Esophagus squamous epithelium (tissue), 5 donors: ENCODE measurements at places on chromosomes 4 and X.

- H3K27me3 ChIP-seq: no peaks in the 10 kb centered on the region
- no peaks in the 10 kb centered on the region for H3K36me3 ChIP-seq
- H3K27ac ChIP-seq: peak overlapping the region; percentile 7
- no peak for DNase-seq
These were observed 848 bp upstream of the KCND1 start for GRCh38 chrX:48972220-48973164.

DNA sequence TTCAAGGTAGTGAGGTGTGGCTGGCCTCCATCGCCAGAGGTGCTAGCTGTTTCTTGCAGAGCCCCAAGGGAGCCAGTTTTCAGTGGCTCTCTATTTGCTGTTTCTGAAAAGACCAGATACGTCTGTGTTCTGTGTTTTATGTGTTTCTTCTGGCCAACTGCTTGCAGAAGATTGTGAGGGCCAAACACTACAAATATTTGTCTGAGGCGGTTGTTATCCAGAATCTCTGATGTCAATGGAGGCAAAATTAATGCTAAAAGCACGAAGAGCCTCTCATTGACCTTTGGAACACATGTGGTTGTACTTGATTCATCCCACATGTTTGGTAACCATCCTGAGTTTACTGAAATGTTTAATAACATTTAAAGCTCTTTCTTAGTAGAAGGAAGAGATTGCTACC lies 113.9 kb downstream of the CT47B1 start:
- DNase-seq: no peak
- H3K4me3 ChIP-seq: no peak overlapping the region
- no peaks in the 10 kb centered on the region for H3K4me1 ChIP-seq
- no peaks in the 10 kb centered on the region for H3K36me3 ChIP-seq
- H3K27ac ChIP-seq: no peak overlapping the region

DNA sequence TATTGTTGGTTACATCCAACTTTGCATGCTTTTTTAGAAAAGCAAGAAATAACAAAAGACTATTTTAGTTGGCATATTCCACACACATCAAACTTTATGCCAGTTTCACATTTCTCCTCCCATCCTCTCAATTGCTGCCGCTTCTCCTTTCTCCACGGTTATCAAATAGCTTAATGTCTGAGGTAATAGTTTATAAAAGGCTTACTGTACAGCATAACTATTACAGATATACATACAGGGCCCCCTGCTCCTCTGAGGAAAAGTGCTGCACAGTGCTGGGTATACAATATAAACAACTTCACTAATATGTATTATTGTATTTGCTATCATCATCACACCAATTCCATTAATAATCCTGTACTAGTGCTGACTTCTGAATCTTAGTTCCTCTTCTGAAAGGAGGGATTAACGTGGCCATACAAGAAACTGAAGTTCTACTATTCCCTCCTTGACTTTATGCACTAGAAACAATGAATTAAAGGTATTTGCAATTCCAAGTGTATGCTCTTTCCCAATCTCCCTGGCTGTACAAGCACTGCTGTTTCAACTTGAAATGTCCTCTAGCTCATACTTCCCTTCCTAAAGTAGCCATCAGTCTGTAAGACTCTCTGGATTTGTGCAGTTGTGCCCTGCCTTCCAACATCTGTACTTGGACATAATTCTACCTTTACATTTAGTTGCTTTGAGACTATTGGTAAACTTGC lies 2.5 kb downstream of the CCNI start:
- peak overlapping the region; percentile 100 for H3K27ac ChIP-seq
- H3K4me1 ChIP-seq: peaks cover 80% of the 10 kb centered on the region
- H3K27me3 ChIP-seq: no peaks in the 10 kb centered on the region
- peaks cover 6% of the 10 kb centered on the region for H3K36me3 ChIP-seq
- H3K4me3 ChIP-seq: peak overlapping the region; percentile 96

DNA sequence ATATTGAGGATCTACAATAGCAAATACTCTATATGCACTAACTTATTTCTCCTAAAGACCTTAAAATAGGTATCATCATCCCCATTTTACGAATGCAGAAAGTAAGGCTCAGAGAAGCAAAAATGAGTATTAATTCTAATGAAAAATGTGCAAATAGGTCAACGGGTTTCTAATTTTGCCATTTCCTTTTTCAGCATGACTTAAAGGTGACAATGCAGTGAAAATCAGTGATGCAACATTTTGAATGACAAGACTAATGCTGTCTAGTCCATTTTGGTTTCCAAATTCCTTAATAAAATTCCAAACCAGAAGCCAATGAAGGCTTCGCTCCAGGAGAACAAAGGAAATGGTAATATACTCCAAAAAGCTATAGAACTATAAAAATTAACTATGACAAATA lies 37.0 kb upstream of the IBSP start:
- H3K27ac ChIP-seq: no peak overlapping the region
- no peaks in the 10 kb centered on the region for H3K27me3 ChIP-seq
- H3K4me3 ChIP-seq: no peak overlapping the region
- no peaks in the 10 kb centered on the region for H3K4me1 ChIP-seq
- no peaks in the 10 kb centered on the region for H3K36me3 ChIP-seq
- no peak for DNase-seq

DNA sequence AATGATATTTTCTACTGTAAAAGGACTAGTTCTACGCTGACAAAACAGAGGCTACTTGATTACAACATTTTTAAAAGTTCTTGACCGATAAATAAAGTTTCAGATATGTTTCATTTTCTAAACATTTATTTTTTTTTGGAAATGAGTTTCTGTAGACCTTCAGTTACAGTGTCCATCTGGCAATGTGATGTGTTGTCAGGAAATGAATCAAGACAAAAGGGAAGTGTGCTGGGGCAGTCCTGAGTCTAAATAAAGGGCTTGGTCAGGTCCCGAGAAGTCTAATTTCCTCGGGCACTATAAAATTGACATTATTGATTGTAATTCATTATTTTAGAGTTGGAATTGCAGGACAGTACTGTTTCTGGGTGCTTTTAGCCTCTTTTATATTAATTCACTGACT lies 57.0 kb upstream of the FTHL17 start:
- H3K36me3 ChIP-seq: no peaks in the 10 kb centered on the region
- no peak for DNase-seq
- no peak overlapping the region for H3K4me3 ChIP-seq
- H3K27me3 ChIP-seq: no peaks in the 10 kb centered on the region
- no peaks in the 10 kb centered on the region for H3K4me1 ChIP-seq
- no peak overlapping the region for H3K27ac ChIP-seq
